ENCODE measurements at places on chromosomes 12 and 14.
A peak's percentile ranks its signal among the peaks of the same experiment; 100 is the strongest.

DNA sequence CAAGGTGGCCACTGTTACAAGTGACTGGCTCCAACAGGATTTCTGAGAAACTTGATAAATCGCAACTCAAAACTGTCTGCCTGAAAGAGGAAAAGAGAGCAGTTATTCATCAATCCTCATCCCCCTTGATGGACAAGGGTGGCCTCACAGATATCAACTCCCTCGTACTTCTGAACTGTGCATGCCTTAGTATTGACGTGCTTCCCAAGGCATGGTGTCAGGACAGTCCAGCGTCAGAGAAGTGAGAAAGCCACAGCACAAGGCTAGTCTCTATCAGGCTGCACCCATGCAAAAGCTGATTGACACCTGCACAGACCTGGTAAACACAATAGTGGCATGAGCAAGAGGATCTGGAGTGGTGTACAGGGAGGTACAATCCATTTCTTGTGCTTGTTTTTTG, 125.5 kb upstream of the SLC35F4 start:
- DNase-seq, result no peak

DNA sequence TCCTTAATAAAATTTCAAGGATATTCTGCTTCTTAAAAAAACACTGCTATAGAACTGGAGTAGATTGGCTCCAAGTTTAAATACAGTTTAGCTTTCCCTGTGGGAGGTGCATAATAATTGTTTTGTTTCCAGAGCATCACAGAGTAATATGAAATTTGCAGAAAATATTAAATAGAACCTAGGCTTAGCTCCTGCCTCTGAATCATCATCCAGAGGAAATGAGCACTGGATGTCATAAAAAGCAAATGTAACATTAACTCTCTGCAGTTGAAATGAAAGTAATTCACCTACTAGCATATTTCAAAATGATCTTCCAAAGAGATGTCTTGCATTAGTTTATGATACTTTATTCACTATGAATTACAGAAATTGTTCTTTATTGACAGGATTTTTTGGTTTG, 769.8 kb downstream of the C12orf50 start:
- no peak for DNase-seq

DNA sequence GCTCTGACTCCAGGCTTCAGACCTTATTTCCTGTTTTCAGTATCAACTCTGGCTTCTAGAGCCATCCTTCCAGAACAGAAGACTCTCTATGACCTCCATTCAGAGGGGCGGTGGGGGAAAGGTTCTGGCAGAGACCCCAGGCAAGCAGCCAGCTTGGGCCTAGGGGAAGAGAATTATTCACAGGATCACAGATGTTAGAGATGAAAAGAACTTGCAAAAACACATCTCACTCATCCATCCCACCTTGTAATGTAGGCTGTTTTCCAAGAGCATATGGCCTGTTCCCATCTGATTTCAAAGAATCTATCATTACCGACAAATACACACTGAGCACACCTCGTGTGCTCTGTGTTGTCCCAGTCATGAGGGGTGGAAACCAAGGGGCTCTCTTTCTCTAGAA, 131.9 kb downstream of the GRIN2B start:
- DNase-seq, result no peak

DNA sequence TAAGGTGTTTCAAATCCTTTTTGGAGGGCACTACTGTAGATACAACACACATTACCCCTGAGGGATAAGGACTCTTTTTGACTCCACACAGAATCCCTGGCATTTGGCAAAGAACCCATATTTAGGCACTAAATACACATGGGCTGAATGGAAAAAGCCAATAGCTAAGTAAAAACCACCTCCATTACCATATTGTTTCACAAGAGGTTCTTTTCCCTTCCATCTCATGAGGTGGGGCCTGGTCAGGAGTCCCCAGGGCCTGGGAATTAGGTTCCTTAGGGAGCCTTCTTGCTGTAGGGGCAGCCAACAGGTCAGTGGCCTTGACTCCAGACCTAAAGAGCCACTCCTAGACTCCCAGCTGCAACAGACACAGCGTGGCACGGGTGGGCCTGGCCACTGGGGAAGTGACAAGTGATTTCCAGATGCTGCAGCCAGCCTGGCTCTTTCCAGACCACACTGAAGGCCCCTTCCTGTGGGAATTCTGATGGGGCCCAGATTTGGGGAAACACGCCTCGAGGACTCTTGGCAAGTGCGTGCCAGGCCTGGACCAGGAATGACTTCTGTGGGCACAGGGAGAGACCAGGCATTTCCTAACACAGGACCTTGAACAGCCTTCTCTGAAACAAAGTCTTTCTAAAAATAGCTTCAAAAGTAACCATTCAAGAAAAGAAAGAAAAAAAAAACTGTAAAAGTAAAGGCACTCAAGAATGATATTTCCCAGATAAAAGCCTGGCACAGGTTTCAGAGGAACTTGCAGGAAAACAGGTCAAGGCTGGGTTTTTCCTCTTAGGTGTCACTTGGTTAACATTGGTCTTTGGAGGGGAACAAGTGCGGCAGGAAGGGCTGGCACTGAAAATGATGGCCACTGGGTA, 18.1 kb downstream of the SSH1 start:
- peak; percentile 97 for DNase-seq

DNA sequence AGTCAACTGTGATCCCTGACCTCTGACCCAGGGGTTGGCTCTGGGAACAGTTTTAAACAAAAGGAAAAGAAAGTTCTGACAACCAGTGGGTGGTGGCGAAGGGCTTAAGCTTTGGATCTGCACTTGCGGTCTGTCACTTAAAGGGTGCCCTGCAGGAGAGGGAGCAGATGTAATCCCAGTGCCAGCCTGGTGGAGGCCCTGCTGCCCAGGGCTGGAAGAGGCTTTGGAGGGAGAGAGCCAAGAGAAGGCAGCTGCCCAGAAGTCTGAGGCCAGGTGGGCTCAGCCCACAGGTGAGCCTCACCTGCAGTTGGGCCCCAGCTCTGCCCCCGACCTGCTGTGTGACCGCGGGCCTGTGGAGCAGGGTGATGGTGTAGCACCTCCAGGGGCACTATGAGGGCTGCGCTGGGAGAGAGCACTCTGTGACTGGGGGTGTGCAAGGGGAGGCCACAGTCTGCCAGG, 19.1 kb downstream of the SH2B3 start:
- no peak for DNase-seq

DNA sequence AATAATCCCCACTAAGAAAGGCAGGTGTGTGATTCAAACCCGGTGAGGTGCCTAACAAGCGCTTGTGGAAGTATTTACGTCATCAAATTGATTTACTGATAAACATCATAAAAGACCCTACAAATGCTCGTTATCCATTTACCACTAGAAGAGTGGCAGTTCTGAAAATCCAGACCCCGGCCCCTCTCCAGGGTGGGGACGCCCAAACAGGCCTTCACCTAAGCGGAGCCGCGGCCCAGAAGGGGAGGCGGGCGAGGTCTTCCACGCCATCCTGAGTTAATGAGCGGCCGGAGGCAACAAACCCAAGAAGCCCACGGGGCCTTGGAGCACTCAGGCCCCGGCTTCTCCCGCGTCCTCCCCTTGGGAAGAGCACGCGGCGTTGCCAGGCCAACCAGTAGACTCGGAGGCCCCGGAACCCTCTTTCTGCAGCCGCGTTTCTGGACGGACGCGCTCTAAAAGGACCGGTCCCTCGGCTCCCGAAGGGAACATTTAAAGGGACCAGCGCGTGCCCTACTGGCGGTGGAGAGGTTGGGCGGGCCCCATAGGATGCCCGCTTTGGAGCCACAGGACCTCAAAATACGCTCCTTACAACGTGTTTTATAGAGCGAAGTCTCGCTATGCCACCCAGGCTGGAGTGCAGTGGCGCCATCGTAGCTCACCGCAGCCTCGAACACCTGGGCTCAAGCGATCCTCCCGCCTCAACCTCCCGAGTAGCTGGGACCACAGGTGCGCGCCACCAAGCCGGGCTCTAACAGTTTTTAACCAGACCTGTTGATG, 3.5 kb downstream of the PTPN21 start:
- peak; percentile 87 for DNase-seq

GRCh38 chr14:105864651-105865265, 338.4 kb downstream of the TMEM121 start:
- DNase-seq, result no peak

DNA sequence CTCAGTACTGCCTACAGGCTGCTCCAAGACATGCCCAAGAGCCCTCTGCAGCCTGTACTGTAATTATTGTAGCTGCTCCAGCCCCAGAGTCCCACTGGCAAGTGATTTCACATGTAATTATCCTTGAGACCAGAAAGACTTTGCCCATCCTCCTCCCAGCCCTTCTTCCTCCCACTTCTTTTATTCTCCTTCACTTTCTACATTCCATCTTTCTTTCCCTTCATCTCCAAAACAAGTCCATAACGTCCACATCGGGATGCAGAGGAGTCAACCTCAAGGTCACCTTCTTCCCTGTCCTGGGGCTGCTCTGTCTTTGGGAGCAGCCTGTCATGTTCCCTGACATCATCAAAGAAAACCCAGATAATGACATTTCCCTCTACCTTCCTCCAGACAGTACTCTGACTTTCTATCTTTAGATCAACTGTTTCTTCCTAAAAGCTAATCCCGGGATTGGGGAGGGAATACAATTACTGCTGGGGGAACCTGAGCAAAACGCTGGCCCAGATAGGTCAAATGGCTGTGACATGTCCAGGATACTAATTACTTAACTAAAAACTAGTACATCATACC, 39.1 kb downstream of the SLC8A3 start:
- DNase-seq, result no peak

DNA sequence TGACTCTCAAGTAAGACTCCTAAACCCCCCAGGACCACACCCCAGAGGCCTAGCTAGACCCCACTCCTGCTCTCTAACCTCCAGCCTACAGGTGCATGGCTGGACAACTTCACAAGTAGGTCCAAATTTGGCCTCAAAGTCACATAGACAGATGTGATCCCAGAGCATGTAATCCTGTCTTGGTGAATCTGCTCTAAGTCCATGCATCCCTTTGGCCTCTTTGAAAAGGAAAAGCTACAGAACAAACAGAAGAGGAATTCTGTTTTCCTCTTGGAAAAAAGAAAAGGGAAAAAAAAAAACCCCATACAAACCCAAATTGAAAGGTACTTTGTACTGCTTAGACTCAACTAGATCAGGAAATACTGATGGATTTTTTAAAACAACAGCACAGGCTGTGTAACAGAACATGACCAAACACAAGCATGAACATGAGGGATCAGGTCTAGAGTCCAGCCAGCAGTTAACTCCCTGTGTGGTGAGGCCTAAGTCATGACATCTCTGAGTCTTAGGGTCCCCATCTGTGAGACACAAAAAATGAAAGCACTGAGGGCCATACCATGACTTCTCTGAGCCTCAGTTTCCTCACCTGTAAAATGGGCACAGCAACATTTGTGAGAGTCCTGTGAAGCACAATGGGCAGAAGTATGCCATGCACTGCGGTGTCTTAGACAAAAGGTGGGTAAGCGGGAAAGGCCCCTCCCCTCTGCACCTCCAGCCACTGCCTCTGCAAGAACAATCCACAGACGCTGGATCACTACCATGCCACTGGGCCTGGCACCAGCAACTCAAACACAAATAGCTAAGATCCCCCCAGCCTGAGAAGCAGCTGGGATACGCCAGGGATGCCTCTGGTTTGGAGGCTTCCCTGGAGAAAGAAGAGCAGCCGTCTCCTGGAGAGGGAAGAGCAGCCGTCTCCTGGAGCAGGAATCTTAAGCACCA, 9.9 kb downstream of the PITPNM2 start:
- DNase-seq, result no peak

GRCh38 chr14:74954232-74954946, 1.0 kb downstream of the PGF start:
- DNase-seq, result no peak

GRCh38 chr14:89736881-89737280, 217.6 kb downstream of the EFCAB11 start:
- no peak for DNase-seq

Measured in fibroblast of gingiva (primary cell).